AG09319 (cell line): ENCODE measurements at places on chromosomes 11 and 22.
A peak's percentile ranks its signal among the peaks of the same experiment; 100 is the strongest.

- no peak for DNase-seq
These were observed 195.0 kb upstream of the NECTIN1 start for GRCh38 chr11:119924017-119924416.

DNA sequence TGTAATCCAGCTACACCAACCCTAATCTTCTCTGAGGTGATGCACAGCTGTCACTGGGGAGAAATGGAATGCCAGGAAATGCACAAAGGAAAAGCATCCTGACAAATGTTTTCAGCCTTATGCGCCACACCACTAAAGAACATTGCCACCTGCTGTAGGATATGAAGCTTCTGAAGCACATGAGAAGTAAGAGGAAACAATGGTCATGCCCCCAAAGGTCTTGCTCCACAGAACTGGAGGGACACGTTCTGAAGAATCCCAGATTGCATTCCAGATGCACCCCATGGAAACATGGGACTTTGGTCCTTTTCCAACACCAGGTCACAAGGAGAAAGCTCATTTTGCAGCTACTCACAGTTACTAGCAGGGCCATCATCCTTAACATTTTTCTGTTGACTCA, 48.7 kb upstream of the ZBED5 start:
- DNase-seq: no peak

DNA sequence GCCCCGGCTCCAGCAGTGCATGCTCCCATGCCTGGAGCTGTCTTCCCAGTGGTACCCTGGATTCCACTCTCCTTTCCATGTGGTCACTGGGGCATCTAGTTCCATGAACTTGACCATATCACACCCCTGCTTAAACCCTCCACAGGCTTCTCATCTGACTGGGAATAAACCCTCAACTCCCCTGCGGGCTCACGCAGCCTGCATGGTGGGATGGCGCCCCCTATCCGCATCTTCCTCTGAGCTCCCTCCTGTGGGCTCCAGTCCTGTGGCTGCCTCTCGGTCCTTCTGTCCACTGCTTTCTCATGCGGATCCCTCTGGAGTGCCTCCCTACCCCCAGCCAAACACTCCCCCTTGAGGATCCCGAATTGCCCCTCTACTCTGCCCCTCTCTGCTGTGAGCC, 41.4 kb upstream of the TTLL12 start:
- no peak for DNase-seq

DNA sequence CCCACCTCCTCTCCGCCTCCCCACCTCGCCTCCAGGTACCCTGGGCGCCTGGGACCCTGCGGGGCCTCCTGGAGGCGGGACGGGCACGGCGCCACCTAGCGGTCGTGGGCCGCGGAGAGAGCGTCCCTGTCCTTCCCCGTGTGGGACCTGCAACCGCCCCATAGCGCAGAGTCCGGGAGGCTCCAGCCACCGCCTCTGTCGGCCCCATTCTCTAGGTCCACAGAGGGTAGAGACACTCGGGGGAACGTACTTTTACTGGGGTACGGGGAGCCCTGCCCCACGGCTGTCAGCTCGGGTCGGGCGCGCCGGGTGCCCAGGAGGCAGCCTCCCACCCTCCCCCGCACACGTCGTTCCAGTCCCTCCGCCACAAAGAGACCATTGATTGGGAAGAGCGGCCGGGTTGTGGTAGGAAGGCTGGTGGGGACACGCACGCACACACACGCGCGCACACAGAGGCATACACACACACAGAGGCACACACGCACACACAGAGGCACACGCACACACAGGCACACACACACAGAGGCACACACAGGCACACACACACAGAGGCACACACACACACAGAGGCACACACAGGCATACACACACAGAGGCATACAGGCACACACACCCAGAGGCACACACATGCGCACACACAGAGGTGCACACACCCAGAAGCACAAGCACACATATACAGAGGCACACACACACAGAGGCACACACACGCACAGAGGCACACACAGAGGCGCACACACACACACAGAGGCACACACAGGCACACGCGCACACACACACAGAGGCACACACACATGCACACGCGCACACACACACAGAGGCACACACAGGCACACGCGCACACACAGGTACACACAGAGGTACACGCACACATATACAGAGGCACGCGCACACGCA, 12.6 kb upstream of the NECTIN1 start:
- no peak for DNase-seq

- DNase-seq: no peak
These were observed 67.7 kb downstream of the DCDC1 start for GRCh38 chr11:31301549-31302510.

DNA sequence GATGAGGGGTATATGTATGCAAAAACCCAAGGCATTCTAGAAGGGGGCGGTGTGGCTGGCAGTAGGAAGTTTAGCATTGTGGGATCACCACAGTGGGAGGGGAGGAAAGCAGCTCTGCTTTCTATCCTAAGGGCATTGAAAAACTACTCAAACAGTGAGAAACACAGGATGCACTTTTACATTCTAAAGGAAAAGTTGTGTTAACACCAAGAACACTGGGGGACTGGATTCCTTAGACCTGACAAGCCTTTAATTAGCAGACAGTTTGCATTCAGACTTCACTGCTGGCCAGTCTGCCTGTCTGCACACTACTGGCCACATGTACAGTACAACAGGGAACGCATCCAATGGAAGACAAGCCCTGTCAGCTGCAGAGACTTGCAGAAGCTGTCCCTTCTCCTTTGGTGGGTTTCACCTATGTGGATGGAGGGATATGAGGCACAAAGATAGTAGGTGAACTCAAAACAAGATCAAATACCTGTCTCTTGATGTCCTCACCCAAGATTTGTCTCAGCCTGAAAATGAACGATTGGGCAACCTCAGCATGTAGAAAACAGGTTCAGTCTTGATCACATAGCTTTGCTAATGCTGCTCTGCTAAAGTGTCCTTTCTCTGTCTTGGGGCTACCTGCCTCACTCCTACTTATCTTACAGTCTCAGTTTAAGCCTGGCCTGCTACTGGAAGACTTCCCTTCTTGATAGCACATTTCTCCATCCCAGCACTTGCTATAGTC, 64.8 kb downstream of the TENM4 start:
- DNase-seq: no peak

DNA sequence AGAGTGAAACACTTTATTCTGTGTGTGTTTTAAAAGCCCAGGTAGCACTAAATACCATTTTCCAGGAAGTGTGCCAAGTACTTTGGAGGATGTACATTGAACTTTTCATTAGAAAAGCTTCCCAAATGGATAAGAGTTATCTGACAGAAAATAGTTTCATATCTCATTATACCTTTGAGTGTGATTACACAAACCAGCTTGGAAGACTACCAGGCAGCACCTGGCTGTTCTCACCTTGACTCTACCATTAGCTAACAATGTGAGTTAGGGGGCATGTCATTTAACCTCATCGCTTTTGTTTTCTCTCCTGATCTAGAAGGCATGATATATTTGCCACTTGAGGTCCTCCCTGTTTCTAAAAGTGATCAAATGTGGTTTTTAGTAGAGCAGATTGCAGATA, 50.2 kb downstream of the GRM5 start:
- DNase-seq: no peak

DNA sequence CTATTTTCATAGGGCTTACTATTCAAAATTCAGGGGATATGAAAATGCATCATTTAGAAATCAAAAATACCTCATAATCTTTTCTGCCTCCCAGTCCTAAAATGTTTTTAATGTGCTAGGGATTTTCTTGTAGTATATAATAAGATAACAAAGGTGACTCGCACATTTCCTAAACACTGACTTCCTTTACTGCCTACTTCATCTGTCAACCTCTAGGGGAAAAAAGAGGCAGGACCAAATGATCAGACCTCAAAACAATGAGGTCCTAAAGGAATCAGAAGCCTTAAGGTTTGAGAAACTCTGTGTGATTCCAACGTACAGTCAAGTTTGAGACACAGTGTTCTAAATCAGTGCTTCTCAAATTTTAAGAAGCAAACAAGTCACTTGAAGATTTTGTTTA, 56.1 kb upstream of the POU2AF2 start:
- DNase-seq: no peak

DNA sequence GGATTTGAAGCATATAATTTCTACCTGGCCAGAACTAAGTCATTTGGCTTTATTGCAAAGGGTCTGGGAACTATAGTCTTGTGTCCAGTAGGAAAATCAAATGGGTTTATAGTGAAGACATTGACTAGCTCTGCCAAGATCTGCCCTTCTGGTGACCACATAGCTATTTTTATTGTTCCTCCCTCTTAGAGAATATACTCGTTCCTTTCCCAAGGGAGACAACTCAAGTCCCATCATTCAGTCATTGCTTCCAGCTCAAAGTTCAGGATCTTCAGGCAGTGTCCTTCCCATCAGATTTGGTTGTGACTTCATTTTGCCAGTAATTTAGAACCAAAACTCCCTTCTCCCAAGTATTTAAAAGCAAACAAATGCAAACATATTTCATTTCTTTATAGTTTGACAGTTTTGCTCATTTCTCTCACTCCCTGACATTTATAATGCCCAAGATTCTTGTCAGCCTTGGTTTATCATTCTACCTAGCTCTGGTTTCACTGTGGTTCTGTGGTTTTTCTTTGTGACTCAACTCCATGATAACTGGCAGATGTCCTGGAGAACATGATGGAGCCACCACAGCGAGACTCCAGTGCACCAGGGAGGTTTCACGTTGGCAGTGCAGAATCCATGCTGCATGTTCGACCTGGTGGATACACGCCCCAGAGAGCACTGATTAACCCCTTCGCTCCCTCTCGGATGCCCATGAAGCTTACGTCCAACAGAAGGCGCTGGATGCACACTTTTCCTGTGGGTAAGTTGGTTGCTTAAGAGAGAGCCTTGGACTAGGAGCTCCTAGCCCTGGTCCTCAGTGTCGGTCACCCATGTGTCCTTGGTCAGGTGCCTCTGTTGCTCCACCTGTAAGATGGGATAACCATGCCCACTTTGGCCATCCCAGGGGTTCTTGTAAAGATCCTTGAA, 64.9 kb downstream of the DEPDC5 start:
- peak; percentile 12 for DNase-seq

GRCh38 chr11:45927684-45928413, 5.4 kb downstream of the LARGE2 start:
- no peak for DNase-seq

- no peak for DNase-seq
These were observed 612 bp downstream of the ASPHD2 start for GRCh38 chr22:26429458-26430286.

DNA sequence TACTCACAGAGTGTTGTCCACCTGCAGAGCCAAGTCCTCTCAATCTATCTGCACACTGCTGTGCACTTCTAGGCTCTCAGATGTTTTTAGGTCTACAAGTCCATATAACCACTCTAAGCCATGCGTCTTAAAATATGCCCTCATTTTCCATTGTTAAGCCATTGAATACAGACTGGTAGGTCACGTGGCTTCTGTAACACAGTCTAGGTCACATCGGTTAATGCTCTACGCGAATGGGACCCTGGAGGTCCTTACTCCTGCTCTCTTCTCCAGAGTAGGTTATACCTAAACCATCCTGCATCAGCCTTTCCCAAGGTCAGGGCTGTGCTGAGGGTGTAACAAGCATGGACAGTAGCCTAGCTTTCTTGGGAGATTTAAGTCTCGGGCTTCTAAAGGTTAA, 819 bp downstream of the JAML start:
- DNase-seq: no peak

- no peak for DNase-seq
These were observed 415.9 kb downstream of the ETS1 start for GRCh38 chr11:128171506-128171905.

DNA sequence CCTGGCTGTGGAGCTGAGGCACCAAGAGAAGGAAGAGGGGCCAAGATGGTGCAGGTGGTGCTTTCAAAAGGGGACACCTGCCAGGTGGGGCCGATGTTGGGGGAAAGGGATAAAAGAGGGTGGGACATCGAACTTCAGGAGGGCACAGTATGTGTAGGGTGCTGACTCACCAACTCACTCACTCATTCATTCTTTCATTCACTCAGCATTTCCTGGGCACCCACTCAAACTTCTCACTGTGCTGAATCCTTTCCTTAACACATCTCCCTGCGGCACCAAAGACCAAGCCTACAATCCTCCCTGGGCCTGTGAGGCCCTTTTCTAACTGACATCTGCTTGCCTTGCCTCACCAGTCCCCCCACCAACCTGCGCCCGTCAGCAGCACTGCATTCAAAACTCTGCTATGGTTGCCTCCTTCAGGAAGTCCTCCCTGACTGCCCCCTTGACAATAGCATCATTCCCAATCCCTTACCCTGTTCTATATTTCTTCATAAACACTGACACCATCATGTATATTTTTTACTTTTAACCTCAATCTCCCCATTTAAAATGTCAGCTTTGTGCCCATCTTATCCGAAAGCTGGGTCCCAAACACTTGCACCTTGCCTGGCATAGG, 246.6 kb downstream of the MN1 start:
- no peak for DNase-seq

DNA sequence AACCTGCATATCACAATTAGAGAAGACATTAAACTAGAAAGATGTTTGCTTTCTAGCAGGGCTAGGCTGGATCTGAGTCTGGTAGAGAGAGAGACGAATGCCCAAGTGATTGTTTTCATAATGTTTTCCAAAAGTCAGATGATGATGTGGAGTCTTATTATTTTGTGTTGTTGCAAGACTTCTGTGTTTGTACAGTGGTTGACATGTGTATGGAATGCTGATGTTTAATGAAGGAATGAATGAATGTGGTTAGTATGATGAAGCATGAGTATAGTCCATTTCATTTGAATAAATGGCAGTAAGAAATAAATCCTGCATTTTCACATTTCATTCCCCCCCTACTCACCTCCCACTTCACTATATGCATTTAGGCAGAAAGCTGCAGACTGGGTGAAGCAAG, 69.6 kb downstream of the PPP2R1B start:
- no peak for DNase-seq

DNA sequence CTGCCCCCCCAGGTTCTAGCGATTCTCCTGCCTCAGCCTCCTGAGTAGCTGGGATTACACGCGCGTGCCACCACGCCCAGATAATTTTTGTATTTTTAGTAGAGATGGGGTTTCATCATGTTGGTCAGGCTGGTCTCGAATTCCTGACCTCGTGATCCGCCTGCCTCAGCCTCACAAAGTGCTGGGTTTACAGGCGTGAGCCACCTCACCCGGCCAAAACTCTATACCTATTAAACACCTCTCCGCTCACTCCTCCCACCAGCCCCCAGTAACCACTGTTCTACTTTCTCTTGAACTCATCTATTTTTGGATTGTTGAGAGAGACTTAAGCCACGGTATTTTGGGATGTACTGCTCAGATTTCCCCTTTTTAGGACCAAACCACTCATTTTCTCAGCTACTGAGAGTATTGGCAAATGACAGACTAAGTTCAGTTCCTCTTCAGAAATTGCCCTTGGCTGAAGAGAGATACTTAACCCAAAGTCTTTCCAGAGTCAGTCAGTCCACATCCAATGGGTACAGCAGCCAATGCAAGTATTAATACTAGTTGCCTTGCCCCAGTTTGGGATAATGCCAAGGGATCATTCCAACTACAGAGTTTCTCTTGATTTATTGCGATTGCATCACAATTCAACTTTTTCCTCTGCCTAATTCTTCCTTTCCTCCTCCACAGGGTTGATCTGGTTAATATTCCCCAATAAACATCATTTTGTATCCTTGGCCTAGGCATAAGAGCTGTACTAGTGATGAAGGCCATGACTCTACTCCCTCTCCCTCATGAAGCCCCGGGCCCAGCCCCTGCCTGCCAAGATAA, 36.8 kb upstream of the CSTF3 start:
- DNase-seq: no peak
